ENCODE measurements at places on chromosomes 2 and 18.

- no peak for DNase-seq
Measured at GRCh38 chr2:69789772-69790600, 39.5 kb upstream of the GMCL1 start.

DNA sequence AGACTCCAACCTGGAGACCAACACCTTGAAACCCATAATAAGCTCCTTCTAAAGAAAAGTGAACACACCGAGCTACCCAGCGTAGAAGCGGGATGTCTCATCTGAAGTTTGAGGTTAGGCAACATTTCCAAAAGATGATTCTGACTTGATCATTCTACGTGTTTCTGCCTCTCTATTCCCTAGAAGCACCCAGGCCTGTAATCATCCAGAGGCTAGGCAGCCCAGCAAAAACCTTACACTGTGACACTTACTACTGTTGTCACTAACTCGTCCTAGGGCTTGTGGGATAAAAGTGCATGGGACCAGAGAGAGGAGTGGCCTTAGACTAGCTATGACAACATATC is 1.4 kb downstream of the ZBTB14 start:
- no peak for DNase-seq

GRCh38 chr2:216866515-216867095 is 6.7 kb upstream of the TNP1 start:
- no peak for DNase-seq

GRCh38 chr2:133346654-133347053 is 221.6 kb downstream of the NCKAP5 start:
- peak; percentile 68 for DNase-seq

DNA sequence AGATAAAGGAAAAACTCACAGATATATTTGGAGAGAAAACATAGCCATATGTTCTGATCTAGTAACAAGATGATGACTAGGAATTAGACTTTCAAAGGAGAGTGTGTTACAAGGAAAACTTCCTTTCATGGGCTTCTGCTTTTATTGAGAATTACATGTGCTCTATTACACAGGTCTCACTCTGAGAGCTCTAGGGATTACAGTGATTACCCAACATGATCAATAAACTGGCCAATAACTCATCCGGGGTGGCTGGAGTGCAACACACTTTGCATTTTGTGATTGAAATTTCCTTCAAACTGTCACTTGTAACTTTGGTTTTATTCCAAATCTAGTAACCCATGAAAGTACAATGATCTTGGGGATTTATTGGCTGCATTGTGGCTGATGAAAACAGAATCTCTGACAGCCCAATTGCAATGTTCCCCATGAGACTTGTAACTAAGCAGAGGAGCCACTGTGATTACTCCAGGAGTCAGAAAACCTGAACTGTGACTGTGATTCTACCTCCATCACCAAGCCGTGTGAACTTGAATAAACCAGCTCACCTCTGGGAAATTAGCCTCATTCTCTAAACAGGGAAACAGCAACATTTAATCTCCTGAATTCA is 40.2 kb upstream of the LRRC30 start:
- no peak for DNase-seq

DNA sequence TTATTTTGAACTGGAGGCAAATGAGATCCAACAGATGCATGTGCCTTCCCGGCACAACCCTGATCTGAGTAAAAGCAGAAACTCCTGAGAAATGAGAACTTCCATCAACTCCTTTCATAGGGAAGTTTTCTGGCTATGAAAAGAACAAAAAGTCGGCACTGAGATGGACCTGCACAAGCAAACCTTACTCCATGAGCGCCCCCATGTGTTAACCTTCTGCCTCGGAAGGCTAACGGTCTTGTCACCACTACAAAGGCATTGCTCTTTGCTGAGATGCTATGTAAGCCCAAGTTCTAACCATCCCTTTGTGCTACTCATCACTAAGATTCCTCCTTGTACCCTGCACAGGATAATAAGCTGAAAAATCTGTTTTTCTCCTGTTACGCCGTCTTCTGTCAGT is 57.3 kb upstream of the SULT1C3 start:
- DNase-seq, result no peak

- no peak for DNase-seq
Measured at GRCh38 chr2:152396051-152396511, 61.1 kb downstream of the FMNL2 start.

- no peak for DNase-seq
Measured at GRCh38 chr18:78240101-78240500, 739.5 kb upstream of the SALL3 start.

DNA sequence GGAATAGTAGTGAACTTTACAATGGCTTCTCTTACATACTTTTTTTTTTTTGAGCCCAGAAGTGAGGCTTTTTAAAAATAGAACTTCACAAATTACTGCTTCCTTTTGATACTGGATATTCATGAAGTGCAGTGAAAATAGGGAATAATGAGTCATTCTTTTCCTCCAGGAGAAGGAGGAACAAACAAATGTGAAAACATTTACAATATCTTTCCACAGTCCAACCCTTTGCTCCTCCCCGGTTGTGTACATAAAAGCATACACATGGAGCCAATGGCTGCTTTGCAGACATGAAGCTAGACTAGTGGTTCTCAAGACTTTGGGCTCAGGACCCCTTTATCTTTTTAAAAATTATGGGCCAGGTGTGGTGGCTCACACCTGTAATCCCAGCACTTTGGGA is 266.9 kb downstream of the GBX2 start:
- no peak for DNase-seq

- no peak for DNase-seq
Measured at GRCh38 chr2:67242456-67242855, 154.7 kb upstream of the ETAA1 start.

GRCh38 chr2:5387406-5387805 is 304.8 kb upstream of the SOX11 start:
- DNase-seq, result peak; percentile 13

- no peak for DNase-seq
Measured at GRCh38 chr2:101111262-101111838, 39.8 kb downstream of the TBC1D8 start.

- DNase-seq, result no peak
Measured at GRCh38 chr2:17918789-17919188, 40.3 kb downstream of the KCNS3 start.

DNA sequence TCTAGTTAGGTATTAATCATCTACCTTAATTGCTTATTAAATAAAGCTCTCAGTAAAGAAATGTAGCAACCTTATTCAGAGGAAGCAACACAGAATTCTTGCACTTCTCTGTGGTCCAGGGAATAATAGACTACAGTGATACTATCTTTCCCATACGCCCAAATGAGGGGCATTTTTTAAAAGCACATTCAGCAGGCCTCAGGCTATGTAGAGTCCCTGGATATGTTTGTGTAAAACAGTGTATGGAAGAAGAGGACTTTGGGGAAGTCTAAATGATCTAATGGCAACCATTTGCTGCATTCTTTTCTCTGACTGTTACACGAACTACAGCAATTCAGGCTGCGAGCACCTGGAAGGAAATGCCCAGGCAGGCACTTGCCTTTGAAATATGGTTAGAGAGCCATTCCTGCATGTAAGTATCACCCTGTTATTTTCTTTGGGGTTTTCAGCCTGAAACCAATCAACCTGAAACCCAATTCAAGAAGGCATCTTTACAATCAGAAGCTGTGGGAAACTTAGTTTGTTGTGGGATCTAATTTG is 1814.7 kb upstream of the CELF4 start:
- DNase-seq, result no peak
